ENCODE measurements at places on chromosomes 4 and X. TPM values are rescaled to one million over a fixed set of nuclear protein-coding genes. Genes with fewer than 3 reads are reported as not detected.

IL21 gene
- not detected for total RNA-seq

DNA sequence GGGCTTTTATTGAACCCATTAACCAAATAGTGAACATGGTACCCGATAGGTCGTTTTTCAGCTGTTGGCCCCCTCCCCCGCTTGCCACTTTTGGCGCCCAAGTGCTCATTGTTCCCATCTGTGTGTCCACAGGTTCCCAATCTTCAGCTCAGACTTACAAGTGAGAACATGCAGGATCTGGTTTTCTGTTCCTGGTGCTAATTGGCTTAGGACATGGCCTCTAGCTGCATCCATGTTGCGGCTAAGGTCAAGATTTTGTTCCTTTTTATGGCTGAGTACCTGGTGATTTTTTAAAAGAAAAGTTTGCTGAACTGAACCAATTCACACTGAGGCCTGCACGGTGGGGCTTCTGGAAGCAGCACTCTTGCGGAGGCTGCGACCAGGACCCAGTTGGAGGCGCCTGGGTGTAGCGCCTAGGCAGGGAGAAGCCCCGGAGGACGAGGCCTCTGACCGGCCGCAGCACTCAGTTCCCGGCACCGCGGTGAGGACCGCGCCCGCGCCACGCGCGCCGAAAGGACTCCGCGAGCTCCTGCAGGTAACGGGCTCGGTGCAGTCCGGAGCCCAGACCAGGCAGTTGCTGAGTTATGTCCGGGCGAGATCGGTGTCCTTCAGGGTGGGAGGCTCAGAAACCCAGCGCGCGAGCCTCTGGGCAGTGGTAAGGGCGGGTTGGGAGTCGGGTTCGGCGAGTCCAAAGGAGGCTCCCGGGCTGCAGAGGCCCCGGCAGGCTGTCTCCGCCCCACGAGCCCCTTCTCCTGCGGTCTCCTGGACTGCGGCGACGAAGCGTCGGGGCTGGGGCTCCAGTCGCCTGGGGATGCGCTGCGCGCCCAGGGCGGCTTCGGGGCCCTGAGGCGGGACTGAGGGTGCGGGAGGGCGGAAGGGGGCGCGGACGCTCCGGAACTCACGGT lies 15.8 kb upstream of the SLC25A4 start:
- no peak for DNase-seq

DNA sequence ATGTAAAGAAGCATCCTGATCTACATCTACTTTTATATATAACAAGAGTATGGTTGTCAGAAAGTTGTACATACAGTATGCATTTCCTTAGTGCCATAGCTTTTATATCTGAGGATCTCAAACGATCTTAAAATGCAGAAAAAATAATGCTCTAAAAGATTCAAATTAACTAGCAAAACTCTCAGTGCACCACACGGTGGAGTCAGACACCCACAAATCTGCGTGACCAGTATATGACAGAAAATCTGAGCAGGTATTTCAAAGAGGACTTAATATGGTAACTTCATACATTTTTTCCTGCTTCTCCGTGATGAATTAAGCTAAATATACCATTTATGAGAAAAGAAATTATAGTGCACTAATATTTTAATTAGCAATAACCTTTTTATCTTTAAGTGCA lies 803.0 kb downstream of the DMD start:
- DNase-seq = no peak

DYNLT3 gene
- total RNA-seq = 29.0 TPM

DNA sequence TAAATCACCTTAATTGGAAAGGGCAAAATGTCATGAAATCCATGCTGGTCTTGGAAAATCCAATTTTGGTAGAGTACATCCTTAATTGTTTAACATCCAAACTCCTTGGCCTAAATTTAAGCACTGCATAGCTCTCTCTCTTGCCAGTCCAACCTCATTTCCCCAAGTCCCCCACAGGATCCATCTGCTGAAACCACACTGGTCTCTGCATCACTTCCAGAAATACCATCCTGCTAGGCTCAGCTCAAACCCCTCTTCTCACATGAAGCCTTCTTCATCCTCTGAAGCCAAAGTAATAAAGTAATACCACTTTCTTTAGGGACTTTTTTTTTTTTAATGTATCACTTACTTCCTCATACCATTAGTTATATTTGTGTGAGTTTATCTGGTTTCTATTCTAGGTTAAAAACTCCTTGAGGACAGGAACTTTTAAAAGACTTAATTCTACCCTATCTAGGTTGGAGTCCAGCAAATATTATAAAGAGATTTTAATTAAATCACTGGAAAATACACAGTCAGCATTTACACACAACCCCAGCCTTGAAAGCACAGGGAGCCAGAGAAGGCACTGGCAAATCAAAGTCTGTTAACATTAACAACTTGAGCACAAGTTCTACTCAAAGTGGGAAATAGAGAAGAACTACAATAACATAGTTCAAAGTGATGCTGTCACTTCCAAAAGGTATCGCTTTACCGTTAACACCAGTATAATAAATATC lies 16.7 kb upstream of the KLF3 start:
- no peak for DNase-seq

SGMS2 gene
- total RNA-seq = 47.6 TPM

DNA sequence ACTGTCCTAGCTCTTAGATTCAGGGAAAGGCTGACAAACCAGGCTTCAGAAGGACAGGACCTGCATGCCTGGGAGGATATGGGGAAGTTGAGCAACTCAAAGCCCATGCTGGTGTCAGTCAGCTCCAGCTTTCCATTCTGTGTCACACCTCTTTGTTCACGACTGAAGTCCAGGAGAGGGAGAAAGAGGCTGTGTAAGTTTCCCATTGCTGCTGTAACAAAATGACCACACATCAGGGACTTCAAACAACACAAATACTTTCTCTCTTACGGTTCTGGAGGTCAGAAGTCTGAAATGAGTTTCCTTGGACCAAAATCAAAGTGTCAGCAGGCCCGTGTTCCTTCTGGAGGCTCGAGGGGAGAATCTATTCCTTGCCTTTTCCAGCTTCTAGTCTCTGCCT lies 50.6 kb upstream of the STX18 start:
- no peak for DNase-seq

DNA sequence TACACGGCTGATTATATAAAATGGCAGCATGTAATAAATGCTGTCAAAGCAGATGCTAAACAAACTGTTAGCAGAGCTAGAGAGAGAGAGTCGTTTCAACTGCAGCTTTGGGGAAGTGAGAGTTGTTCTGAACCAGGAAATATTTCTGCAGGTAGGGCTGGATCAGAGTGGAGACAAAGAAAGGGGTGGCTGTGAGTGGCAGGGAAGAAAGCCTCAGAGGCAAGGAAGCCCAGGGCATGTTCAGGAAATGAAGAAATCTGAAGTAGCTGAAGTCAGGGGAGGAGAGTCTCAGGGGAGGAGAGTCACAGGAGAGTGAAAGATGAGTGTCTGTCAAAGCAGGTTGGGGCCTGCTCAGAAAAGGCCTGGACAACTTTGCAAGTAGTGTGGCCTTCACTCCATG lies 48.4 kb upstream of the RPS6KA3 start:
- DNase-seq = no peak

XAGE1A gene
- not detected for total RNA-seq

DNA sequence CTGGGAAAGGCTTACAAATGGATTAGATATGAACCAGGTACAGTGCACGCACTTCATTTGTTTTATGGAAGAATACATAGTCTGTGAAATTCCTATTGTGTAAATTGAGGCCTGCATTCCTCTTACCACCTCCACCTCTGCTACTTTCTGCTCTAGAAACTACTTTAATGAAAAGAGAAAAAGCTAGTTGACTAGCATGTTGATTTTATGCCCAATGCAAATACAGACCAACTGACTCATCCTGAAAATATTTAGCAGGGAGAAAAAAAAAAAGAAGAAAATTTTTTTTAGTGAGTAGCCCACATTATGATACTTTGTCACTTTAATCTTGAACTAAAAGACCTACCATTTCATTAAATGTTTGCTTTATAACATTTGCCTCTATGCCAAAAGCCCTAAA lies 41.2 kb downstream of the DCLK2 start:
- DNase-seq = no peak

- DNase-seq = no peak
Measured at GRCh38 chr4:116599859-116600258, 485.5 kb downstream of the TRAM1L1 start.

DNA sequence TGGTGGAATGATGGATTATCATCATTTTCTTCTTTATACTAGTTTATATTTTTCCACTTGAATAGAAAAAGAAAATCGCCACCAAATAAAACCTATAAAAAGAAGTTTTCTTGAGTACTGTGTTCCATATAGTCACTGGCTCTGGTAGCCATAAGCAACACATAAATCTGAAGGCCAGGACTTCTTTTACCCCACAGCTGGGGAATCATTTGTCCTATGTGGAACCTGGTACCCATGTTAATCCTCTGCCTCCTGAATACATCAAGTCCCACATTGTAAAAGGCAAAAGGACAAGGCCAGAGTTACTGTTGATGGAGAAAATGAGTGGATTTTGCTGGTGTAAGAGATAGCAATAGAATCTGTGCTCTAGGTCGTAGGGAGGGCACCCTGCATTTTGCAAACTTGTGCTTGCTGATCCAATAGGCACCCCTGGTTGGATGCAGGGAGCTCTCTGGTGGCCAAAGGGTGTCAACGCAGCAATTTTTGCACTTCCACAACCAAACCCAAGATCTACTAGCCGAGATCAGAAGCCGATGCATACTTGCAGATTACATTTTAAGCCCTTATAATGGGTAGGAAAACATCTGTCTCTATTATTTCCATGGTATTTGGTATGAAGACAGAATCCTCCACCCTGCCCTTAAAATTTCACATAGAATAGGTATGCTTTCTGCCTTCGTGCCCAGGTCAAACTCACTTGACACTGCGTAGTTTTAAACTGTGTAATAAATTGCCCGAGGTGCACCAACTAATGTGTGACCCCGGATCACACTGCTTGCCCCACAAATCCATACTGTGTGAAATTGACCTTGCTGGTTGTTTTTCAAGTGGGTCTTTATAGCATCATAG lies 146.2 kb upstream of the SCML1 start:
- no peak for DNase-seq

DNA sequence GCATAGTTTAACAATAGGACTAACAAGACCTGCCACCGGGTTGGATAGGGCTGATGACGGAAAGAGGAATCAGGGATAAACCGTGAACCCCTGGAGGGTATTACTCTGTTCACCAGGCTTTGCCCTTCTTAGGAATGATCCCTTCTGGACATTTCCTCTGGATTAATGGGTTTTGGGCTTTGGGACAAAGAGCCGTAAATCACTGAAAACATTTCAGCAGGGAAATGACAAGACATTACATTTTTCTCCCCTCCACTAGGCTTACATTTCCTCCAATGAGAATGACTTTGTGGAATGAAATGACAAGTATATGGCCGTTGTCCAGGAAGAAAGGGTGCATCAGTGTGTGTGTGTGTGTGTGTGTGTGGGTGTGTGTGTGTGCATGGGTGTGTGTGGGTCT lies 25.9 kb upstream of the RBPJ start:
- no peak for DNase-seq

DNA sequence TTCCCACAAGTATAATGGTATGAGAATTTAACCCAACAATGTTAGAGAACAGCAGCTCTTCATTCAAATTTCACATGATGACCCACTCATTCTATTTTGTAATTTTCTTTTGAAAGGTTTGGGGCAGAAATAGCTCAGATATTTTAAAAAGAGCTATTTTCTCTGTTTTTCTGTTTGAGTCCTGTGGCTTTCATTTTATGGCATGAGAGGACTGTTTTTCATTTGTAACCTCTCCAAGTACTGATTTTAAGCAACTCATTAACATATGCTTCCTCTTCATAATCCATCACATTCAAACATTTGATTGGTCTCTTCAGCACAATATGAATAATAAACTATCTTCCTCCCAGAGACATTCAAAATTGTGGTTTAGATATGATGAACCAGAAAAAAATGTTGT lies 129.0 kb upstream of the TEX13A start:
- DNase-seq = no peak

- DNase-seq = no peak
Measured at GRCh38 chrX:24859211-24859841, 156.4 kb downstream of the ARX start.

FANCB gene
- 1.5 TPM for total RNA-seq

Data from glomerular endothelial cell (primary cell).